ENCODE measurements at places on chromosomes 2 and 18.

DNA sequence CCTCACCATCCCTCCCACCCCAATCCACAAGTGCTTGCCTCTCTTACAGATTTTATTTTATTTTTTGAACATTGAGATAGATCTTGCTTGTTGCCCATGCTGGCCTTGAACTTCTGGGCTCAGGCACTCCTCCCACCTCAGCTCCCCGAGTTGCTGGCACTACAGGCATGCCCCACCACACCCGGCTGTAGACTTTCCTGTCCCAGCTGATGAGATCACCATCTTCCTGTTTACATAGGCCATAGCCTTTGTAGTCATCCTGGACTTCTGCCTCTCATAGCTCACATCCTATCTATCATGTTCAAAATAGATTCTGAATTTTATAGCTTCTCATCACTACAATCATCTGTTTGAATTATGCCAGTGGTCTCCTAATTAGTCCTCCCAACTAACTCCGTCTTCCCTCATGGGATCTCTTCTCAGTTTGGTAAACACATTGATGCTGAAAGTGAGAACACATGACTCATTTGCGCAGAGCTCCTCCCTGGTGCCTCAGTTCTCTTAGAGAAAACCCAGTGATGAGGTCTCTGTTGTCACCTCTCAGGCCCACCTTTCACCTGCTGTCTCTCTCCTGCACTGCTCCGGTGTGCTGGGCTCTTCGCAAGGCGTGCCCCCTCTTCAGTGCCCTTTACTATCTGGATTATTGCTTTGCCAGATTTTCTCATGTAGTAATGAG is 243.0 kb downstream of the ZNF407 start:
- DNase-seq, result no peak

- DNase-seq, result no peak
Observed at GRCh38 chr18:75198036-75198435, 10.9 kb downstream of the PTGR3 start.

GRCh38 chr2:21098294-21098693 is 25.5 kb upstream of the TDRD15 start:
- DNase-seq, result no peak

DNA sequence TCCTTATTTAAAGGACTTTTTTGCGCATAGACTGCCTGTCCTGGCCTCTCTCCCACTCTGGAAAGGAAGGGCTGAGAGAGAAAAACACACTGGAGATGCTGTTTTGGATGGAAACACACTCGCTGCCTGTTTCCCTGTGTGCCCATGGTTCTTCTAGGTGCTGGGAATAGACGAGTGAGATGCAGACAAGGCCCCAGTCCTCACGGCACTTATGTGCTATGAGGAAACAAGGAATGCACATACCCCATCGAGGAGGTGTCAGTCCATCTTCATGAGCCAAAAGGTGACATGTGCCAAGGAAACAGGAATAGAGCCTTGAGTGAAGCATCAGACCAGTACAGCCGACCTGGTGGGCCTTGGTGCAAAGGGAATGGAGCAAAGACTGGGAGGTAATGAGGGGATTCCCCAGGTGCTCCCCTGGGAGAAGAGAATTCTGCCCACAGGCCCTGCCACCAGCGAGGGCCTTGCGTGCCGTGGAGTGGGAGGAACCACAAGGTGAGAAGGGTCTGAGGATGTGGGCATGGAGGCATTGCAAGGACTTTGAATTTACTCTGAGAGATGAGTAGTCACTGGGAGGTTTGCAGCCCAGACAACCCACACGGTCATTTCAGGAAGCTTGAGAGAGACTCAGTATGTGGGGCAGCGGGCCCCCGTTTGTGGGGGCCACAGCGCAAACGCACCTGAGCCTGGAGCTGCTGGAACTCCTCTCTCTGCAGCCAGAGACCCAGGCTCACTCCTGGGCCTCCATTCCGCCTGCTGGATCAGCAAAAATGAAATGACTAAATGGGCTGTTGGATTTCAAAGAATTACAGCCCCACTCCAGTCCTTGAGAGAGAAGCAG is 197.5 kb upstream of the COPS8 start:
- DNase-seq, result no peak

DNA sequence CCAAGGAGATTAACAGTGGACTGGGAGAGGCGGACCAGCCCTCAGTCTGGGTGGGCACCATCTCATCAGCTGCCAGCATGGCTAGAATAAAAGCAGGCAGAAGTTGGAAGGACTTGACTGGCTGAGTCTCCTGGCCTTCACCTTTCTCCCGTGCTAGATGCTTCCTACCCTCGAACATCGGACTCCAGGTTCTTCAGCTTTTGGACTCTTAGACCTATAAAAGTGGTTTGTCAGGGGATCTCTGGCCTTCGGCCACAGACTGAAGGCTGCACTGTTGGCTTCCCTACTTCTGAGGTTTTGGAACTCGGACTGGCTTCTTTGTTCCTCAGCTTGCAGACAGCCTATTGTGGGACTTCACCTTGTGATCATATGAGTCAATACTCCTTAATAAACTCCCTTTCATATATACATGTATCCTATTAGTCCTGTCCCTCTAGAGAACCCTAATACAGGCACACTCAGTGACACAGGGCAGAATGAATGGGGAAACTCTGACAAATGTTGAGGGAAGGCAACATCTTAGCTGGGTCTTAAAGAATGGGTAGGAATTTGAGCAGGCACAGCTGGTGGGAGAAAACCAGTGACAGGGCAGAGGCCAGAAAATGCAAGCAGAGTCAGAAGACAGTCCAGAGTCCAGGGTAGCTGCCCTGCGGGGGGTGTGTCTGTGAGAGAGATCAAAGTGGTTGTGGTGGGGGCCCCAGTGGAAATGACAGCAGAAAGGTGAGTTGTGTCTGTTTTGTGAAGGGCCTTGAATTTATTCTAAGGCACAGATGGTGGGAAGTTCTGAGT is 108.1 kb upstream of the CD302 start:
- no peak for DNase-seq

DNA sequence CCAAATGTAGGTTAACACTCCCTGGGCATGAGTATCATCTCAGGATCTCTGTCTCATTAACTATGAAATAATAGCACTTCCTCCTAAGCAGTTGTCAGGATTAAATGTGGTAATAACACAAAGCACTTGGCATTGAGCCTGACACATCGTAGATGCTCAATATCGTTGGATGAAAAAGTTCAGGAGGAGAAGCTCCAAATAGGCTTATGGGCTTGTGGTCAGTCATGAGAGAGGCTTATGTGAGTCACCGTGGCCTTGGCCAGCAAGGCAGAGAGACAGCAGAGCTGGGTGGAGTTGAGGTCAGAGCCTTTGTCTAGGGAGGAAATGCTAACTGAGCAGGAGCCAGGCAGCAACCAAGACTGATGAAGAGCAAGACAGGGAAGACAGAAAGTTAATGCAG is 68.3 kb upstream of the PPM1B start:
- DNase-seq, result no peak

GRCh38 chr2:224392545-224392944 is 9.4 kb downstream of the FAM124B start:
- no peak for DNase-seq

DNA sequence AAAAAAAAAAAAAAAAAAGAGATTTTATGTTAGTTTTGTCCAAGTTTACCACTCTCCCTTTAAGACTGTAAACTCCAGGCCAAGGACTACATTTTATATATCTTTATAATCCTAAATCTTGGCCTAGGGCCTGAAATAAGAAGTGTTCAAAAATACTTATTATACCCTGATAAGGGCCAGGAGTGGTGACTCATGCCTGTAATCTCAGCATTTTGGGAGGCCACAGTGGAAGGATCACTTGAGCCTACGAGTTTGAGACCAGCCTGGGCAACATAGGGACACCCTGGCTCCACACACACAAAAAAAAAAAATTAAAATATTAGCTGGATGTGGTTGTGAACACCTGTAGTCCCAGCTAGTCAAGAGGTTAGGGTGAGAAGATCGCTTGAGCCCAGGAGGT is 12.7 kb downstream of the TRIP12 start:
- no peak for DNase-seq

- DNase-seq, result no peak
Observed at GRCh38 chr2:152587187-152587947, 129.9 kb downstream of the PRPF40A start.
